ENCODE measurements at places on chromosomes 12 and 14. TPM values are rescaled to one million over a fixed set of nuclear protein-coding genes. Genes with fewer than 3 reads are reported as not detected.

GRCh38 chr14:64945431-64946178, 3.1 kb upstream of the GPX2 start:
- H3K27ac ChIP-seq: no peak overlapping the region
- H3K27me3 ChIP-seq: no peaks in the 10 kb centered on the region
- peaks cover 20% of the 10 kb centered on the region for H3K36me3 ChIP-seq

Gene NTS
- total RNA-seq: not detected

GRCh38 chr12:91990525-91990924, 155.1 kb downstream of the BTG1 start:
- H3K36me3 ChIP-seq: no peaks in the 10 kb centered on the region
- no peaks in the 10 kb centered on the region for H3K27me3 ChIP-seq
- no peaks in the 10 kb centered on the region for H3K4me1 ChIP-seq
- H3K27ac ChIP-seq: peak overlapping the region; percentile 39
- DNase-seq: no peak

DNA sequence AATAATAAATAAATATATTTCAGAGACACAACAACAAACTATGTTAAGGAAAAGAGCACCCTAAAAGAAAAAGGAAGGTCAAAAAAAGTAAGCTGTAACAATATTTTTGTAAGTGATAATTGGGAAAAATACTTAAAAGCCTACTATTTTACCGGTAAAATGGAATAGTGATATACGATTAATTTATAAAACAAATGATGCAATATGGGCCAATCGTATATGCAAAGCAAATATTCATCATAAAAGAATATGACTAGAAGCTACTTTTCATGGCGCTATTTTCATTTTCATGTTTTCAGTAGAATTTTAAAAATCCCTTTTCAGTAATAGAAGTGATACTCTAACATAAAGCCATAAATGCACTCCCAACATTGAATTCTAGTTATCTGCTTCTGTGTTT, 131.0 kb upstream of the AMIGO2 start:
- no peaks in the 10 kb centered on the region for H3K27me3 ChIP-seq
- no peak for DNase-seq
- no peak overlapping the region for H3K27ac ChIP-seq
- no peak overlapping the region for H3K4me3 ChIP-seq

Gene PAX9
- not detected for total RNA-seq

Gene HPD
- total RNA-seq: 5.0 TPM

Gene CD163
- total RNA-seq: 20.7 TPM

GRCh38 chr12:46453428-46453827, 80.9 kb upstream of the SLC38A2 start:
- no peaks in the 10 kb centered on the region for H3K36me3 ChIP-seq
- peaks cover 46% of the 10 kb centered on the region for H3K4me1 ChIP-seq
- H3K27ac ChIP-seq: no peak overlapping the region
- H3K4me3 ChIP-seq: no peak overlapping the region

GRCh38 chr12:66500091-66500490, 178.8 kb downstream of the GRIP1 start:
- no peaks in the 10 kb centered on the region for H3K4me1 ChIP-seq
- no peaks in the 10 kb centered on the region for H3K27me3 ChIP-seq
- H3K36me3 ChIP-seq: no peaks in the 10 kb centered on the region
- H3K27ac ChIP-seq: no peak overlapping the region
- no peak for DNase-seq

DNA sequence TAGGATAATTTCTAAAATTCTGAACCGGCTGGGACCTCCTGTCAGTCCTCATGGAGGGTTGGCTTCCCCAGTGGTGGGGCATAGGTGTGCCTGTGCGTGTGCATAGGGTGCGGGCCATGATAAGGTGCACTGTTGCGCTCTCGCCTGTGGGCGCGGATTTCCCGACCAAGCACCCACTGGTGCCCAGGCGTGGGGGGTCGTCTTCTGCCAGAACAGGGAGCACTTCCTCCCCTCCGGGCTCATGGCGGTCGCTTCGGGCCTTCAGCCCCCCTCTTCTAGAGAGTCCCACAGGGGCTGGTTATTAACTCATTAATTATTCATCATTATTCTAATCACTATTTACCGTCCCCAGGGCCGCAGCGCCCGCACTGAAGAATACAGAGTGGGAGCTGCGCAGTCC, 2.8 kb downstream of the C1QL4 start:
- H3K27me3 ChIP-seq: peaks cover 58% of the 10 kb centered on the region
- no peak overlapping the region for H3K4me3 ChIP-seq
- H3K4me1 ChIP-seq: no peaks in the 10 kb centered on the region
- no peaks in the 10 kb centered on the region for H3K36me3 ChIP-seq

Gene SLC8B1
- 14.8 TPM for total RNA-seq

- no peaks in the 10 kb centered on the region for H3K4me1 ChIP-seq
- H3K27me3 ChIP-seq: no peaks in the 10 kb centered on the region
- H3K36me3 ChIP-seq: no peaks in the 10 kb centered on the region
- no peak for DNase-seq
These were observed 158.8 kb downstream of the C12orf42 start for GRCh38 chr12:103336940-103337339.

Gene TTC7B
- total RNA-seq: 35.0 TPM

DNA sequence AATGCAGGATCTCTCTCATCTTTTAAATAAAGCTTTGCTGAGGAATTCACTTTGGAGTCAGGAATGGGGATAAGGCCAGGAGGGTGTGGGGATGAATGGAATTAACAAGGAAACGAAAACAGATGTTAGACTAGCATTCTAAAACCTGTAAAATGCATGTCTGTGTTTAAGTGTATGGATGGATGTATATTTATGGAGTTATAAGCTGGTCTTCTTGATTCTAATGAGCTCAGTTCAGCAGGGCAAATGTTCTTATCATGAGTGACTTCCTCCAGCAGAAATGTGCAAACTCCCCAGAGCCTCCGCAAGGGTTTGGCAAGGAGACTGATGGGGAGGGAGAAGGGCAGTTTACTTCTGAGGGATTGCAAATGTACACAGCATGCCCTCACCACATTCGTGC, 149.1 kb downstream of the NTF3 start:
- H3K4me1 ChIP-seq: peaks cover 7% of the 10 kb centered on the region
- no peak overlapping the region for H3K27ac ChIP-seq
- H3K36me3 ChIP-seq: no peaks in the 10 kb centered on the region
- H3K4me3 ChIP-seq: no peak overlapping the region
- no peak for DNase-seq
- no peaks in the 10 kb centered on the region for H3K27me3 ChIP-seq

DNA sequence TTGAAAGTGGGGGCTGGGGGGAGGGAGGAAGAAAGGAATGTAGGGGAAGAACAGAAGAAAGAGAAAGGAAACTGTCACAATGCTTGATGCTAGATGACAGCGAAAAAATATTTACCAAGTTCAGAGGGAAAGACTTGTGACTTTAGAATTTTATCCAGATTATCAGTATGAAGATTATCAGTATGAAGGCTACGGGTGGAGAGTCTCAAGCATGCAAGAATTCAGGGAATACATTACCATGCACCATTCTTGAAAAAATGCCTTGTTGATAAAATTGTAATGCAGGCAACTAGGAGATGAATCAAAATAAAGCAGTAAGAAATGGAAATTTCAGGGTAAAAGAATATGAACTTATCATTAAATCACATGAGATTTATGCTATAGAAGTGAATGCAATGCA, 376.8 kb downstream of the PCNX1 start:
- DNase-seq: no peak
- H3K4me3 ChIP-seq: no peak overlapping the region
- H3K27me3 ChIP-seq: no peaks in the 10 kb centered on the region
- H3K27ac ChIP-seq: no peak overlapping the region
- no peaks in the 10 kb centered on the region for H3K4me1 ChIP-seq
- H3K36me3 ChIP-seq: no peaks in the 10 kb centered on the region

DNA sequence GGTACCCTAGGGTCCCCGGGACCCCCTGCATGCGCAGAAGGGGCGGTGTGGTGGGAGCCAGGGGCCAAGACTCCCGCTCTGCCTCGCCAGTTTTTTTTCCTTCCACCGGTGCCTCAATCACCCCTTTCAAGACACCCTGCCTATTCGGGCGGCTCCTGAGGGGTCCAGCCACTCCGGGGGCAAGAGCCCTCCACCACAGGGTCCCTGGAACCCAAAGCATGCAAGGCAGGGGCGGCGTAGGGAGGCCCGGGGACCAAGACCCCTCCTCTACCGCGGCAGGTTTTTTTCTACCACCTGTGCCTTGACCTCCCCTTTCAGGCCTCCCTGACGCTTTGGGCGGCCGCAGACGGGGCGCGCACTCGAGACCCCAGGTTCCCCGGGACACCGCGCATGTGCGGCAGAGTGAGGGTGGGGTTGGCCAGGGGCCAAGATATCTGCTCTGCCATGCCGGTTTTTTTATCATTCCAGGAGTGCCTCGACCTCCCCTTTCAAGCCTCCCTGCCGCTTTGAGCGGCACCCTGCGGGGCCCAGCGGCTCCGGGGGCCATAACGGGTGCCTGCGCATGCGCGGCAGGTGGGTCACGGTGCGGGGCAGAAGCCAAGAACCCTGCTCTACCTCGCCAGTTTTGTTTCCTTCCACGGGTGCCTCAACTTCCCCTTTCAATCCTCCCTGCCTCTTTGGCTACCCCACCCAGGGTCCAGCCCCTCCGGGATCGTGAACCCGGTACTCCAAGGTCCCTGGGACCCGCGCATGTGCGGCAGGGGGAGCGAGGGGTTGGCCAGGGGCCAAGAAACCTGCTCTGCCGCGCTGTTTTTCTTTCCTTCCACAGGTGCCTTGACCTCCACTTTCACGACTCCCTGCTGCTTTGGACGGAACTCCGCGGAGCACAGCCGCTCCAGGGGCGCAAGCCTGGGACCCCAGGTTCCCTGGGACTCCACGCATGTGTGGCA, 328.1 kb downstream of the ALG10 start:
- no peaks in the 10 kb centered on the region for H3K4me1 ChIP-seq
- H3K36me3 ChIP-seq: no peaks in the 10 kb centered on the region
- H3K27me3 ChIP-seq: no peaks in the 10 kb centered on the region
- DNase-seq: no peak

- no peak overlapping the region for H3K27ac ChIP-seq
- peaks cover 31% of the 10 kb centered on the region for H3K4me1 ChIP-seq
- no peaks in the 10 kb centered on the region for H3K36me3 ChIP-seq
- H3K27me3 ChIP-seq: no peaks in the 10 kb centered on the region
- H3K4me3 ChIP-seq: no peak overlapping the region
These were observed 94.7 kb downstream of the DENND5B start for GRCh38 chr12:31496257-31496656.

Gene ADGRD1
- 7.2 TPM for total RNA-seq

DNA sequence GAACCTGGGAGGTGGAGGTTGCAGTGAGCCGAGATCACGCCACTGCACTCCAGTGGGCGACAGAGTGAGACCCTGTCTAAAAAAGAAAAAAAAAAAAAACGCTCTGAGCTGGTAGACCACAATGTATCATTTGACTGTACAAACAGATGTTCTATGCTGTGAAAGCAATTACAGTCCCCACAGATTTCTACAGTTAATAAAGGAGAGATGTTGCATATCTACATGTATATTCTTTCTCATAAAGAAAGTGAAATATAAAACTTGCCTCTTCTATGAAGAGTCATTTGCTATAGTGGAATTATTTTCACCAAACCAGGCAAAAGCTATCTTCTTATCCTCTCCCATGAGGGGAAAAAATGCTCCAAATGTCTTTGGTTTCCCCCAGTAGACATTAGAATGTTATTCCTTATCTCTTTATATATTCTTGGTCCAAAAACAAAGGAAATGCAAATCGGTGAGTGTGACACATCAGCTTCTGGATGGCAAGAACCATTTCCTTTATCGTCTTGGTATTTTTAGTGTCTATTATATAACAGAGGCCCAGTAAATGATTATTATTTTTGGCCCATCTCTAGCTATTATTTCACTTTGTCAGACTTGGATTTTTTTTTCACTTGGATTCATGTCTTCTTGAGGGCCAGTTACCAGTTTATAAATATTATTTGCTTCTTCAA, 230.4 kb downstream of the SSPN start:
- no peaks in the 10 kb centered on the region for H3K4me1 ChIP-seq
- no peak for DNase-seq
- H3K27ac ChIP-seq: no peak overlapping the region
- H3K4me3 ChIP-seq: no peak overlapping the region

- no peaks in the 10 kb centered on the region for H3K27me3 ChIP-seq
- peaks cover 18% of the 10 kb centered on the region for H3K4me1 ChIP-seq
- H3K36me3 ChIP-seq: no peaks in the 10 kb centered on the region
- no peak for DNase-seq
- peak overlapping the region; percentile 68 for H3K27ac ChIP-seq
These were observed 143.5 kb downstream of the SCARB1 start for GRCh38 chr12:124720004-124720680.

DNA sequence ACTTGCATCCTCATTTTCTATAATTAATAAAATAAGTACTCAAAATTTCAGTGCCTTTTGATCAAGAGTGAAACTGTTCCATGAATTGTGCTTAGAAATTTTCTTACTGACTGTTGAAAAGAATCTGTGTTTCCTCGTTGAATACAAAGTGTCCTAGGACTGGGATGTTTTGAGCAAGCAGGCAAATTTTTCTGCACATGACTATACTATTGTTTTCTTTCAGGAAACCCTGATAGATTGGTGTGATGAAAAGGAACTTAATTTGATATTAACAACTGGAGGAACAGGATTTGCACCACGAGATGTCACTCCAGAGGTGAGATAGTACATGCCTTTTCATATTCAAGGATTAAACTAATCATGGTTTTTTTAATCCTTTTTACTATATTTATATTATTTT, 316.3 kb downstream of the GPHN start:
- DNase-seq: no peak
- H3K27ac ChIP-seq: no peak overlapping the region
- no peaks in the 10 kb centered on the region for H3K4me1 ChIP-seq
- H3K4me3 ChIP-seq: no peak overlapping the region
- H3K27me3 ChIP-seq: no peaks in the 10 kb centered on the region
